ENCODE measurements at places on chromosomes 7 and 10.

GRCh38 chr10:96049340-96049739, 6.0 kb downstream of the CCNJ start:
- no peak for DNase-seq

GRCh38 chr10:49502358-49502757, 36.6 kb downstream of the ERCC6 start:
- no peak for DNase-seq

- no peak for DNase-seq
Measured at GRCh38 chr7:24325708-24326107, 41.7 kb downstream of the NPY start.

GRCh38 chr7:40595129-40595528, 460.3 kb downstream of the SUGCT start:
- no peak for DNase-seq

DNA sequence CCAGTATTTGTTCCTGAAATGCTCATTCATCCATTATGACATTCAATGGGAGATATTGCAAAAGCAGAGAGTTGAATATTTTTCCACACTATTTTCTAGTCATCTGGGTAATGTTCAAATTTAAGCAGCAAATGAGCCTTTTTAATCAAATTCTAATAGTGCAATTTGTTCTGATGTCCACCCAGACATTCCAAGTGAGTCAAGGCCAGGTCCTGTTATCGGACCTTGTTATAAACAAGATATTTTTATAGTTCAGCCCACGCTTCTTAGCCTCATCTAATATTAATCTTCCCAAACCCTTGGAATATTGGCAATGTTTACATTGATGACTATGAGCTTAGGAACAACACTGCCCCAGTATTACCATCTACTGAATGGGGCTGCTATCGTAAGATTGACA, 500.1 kb upstream of the PHF14 start:
- no peak for DNase-seq

DNA sequence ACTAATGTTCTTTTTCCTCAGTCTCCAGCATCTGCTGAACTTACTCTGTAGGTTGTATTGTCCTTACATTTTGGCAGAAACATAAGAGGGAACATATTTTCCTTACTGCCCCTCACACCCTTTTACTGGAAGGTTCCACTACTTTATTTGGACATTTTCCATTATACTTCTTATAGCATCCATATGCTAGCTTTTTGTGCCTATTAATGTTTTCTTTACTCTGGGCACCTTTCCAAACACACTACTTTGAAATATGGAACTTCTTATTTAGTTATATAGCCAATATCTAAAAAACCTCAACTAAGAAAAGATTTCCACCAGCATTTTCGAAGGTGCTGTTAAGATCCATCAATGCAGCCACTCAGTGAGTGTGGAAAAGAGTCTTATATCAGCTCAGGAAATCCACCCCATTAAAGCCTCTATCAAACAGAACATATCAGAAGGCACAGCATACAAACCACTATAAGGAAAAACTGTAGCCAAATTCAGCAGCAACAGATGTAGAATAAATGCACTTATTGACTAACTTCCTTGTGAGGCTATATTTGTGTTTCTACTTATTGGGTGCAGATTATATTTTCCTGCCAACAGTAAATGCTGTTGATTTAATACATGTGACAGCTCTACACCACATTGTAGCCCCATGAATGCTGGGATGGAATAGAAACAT, 272.5 kb upstream of the SEMA3E start:
- no peak for DNase-seq

GRCh38 chr7:72429316-72429715, 17.2 kb upstream of the CALN1 start:
- no peak for DNase-seq

- DNase-seq, result no peak
Measured at GRCh38 chr10:3452173-3452626, 279.6 kb upstream of the PITRM1 start.

- no peak for DNase-seq
Measured at GRCh38 chr10:106987362-106987761, 177.1 kb downstream of the SORCS1 start.

- no peak for DNase-seq
Measured at GRCh38 chr7:74343281-74344131, 54.3 kb downstream of the CLIP2 start.

DNA sequence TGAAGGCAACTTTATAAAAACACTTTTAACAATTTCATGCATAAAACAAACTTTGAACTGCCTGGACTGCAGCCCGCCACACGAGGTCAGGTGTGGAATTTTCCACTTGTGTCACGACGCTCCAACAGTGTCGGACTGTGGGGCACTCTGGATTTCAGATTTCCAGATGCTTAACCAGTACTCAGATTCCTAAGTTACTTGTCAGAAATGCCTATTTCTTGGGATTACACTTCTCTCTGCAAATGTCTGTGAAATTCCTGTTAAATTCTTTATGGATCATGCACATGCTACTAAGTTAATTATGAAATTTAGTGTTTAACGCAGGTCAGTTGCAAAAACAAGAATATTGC, 473 bp upstream of the GPER1 start:
- no peak for DNase-seq

DNA sequence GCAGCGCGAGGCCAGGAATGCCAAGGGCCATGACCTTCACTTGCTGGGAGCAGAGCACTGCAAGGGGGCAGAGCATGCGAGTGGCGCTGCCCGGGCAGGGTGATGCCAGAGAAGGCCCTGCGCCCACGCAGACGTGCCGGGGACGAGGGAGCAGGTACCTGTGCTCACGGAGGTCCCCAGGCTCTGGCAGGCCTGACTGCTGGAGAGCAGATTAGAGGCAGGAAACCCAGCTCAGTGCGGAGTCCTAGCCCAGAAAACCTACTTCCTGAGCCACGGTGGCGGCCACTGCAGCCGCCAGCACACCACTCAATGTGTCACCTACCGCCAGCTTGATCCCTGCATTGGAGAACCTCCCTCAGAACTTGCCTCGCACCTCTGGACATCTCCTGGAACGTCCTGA, 148.4 kb downstream of the MAD1L1 start:
- no peak for DNase-seq
